HuH-7.5 (cell line): ENCODE measurements at places on chromosomes 5 and 9.

- no peak for DNase-seq
These were observed 33.2 kb downstream of the KDM3B start for GRCh38 chr5:138385660-138386059.

DNA sequence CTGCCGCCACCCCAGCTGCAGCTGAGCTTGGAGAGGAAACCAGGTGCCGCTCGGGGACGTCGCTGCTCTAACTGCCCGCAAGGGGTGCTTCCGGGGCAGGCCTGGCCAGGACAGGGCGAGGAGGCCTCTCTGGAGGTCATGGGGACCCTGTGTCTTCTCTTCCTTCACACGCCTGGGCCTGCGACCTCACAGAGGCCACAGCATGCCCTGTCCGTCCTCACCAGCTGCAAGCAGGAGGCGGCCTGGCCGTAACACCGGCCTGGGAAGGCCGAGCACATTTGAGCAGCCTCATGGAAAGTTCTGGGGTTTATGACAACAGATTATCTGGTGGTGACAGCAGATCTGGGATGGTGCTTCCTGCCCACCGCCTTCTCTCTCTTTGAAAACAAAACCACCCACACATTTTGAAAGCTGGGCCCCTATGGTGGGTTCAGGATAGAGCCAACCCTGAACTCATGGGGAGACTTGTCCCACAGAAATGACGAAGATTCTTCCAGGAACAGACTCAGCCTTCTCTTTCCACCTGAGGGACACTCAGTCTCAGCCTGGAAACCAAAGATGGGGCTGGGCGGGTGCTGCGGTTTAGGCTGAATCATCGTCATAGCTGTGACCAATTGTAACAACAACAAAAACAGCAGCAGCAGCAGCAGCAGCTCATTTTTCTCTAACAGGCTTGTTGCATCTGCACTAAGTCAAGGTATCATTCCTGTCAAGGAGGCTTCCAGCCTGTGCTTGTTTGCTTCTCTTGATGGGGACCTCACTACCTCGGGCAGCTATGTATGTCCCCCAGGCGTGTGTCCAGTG is 99.6 kb upstream of the RAPGEF1 start:
- no peak for DNase-seq

GRCh38 chr9:19049917-19050636 is 850 bp downstream of the RRAGA start:
- no peak for DNase-seq

GRCh38 chr5:88502179-88503040 is 233.8 kb upstream of the TMEM161B start:
- DNase-seq: no peak

DNA sequence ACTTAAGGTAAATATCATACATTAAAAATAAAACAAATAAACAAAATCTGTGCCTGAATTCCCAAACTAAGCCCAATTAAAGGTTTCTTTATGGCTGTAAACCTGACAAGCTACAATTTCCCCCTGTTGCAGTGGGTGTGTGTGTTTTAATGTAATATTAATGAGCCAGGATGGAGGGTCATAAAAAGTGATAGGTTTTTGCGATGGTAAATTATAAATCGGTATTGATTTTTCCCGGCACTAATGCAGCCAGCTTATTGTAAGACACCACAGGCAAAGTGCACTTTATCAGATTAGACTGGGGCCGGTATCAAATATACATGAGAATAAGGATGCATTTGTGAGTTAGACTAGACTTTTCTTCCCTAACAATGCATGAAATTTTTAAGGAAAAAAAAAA is 120.4 kb downstream of the EBF1 start:
- no peak for DNase-seq

GRCh38 chr9:109448223-109448622 is 49.9 kb downstream of the PTPN3 start:
- DNase-seq: no peak
